ENCODE measurements at places on chromosomes 5 and 9.

DNA sequence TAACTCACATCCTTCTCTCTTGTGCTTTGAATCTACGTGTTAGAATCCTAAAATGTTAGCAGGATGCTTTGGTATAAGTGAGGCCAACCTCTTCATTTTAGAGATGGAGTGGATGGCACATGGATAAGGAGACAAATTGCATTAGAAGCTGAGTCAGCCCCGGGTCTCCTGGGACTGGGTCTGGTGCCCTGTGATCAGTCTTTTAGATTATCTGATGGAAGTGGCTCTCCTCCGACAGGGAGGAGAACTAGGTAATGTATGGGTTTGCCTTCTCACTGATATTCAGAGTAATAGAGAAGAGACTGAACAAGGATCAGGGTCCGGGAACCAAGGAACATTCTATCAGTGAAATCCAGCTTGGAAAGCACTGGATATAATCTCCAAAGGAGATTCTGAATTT, 74.9 kb upstream of the TNFSF8 start:
- DNase-seq = no peak

GRCh38 chr9:124347968-124348358, 67.3 kb downstream of the PSMB7 start:
- no peak for DNase-seq

GRCh38 chr9:130462685-130463540, 18.2 kb downstream of the ASS1 start:
- DNase-seq = no peak

DNA sequence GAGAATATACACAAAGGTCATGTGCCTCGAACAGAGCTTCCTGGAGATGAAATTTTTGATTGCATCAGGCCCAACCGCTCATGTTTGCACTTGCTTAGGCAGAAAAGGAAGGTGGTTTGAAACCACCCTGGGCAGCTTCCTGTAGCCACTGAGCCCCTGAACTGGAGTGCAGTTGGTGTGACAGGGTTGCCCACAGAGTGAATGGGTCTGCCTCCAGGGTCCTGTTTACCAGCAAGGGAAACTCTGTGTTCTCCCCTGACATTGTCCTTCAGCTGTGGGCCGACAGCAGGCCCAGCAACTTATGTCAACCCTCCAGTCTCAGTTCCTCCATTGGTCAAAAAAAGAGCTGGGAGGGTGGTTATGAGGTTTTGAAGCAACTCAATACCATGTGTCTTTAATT, 289.6 kb downstream of the KIF4B start:
- DNase-seq = peak; percentile 64

DNA sequence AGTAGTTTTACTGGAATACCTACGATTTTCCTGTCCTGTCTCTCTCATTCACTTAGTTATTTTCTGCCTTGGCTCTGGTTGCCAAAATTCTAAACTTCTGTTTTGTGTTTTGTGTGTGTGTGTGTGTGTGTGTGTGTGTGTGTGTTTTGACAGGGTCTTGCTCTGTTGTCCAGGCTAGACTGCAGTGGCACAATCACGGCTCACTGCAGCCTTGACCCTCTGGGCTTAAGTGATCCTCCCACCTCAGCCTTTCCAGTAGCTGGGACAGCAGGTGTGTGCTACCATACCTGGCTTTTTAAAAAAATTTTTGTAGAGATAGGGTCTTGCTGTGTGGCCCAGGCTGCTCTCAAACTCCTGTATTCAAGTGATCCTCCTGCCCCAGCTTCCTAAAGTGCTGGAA, 17.2 kb downstream of the UBE2D2 start:
- no peak for DNase-seq

DNA sequence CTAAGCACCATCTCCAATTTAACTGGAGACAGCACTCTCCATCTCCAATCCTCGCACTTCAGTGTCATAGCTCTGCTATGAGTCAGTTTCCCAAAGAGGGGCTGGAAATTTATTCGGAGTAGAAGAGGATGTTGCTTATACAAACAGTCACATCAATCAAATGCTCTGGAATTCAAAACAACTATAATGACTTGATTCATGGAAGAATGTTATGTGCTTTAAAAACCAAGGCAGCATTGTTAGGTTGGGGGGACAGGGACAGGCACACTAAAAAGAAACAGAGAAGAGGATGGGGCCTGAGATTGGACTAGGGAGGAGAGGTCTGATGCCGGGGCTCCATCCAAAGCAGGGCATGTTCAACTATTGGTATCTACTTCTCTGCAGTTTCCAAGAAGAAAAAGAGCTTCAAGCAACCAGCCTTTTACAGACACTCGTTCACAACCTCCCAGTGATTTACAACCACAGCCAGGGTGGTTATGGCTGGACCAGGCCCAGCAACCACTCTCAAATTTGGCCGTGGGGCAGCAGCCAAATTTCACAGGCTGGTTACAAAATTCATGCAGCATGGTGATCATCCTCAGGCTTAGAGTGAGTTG, 117.5 kb upstream of the ZNF366 start:
- no peak for DNase-seq

- no peak for DNase-seq
Observed at GRCh38 chr5:36939969-36940858, 63.6 kb downstream of the NIPBL start.

DNA sequence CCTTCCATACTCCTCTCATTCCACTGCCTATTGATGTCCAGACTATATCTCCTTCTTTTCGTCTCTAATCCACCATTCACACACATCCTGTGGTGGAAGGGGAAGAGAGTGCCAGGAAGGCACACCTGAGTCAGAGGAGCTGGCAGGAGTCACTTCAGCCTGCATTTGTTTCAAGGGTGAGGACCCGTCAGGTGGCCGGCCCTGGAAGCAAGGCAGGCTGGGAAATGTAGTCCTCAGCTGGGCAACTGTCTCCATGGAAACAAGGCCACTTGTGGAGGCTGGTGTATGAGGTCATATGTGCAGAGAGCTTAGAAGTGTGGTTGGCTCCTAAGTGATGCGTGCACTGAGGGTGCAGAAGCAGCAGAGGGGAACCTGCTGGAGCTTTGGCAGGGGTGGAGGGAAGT, 278.4 kb downstream of the NSG2 start:
- DNase-seq = no peak

- no peak for DNase-seq
Observed at GRCh38 chr5:2891781-2892180, 140.3 kb upstream of the IRX2 start.

DNA sequence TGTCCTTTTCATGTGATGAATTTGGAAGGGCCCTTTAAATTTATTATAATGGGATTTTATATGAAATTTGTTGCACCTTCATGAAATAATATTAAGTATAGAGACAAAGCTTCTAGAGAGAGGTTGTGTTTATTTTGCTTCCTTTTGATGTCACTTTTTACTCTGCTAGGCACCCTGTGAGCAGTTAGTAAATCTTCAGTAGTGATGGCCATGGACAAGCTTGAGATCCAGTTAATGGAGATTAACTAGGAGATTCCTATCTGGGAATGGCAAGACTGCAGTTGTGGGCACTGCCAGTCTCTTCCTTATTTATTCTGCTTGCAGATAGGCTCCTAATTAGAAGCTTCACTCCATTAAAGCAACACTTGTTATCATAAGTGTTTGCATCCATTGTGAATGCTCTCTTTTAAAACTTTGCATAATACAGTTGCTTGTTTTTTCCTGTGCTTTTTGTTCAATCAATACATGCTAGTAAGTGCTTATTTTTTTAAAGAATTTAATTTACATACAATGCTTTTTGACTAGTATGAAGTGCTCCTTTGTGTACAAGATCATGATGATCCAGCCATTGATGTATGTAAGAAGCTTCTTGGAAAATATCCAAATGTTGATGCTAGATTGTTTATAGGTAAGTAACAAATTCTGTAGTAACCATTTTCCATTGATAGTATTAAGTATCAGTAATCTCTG, 25.9 kb downstream of the UGCG start:
- DNase-seq = no peak

DNA sequence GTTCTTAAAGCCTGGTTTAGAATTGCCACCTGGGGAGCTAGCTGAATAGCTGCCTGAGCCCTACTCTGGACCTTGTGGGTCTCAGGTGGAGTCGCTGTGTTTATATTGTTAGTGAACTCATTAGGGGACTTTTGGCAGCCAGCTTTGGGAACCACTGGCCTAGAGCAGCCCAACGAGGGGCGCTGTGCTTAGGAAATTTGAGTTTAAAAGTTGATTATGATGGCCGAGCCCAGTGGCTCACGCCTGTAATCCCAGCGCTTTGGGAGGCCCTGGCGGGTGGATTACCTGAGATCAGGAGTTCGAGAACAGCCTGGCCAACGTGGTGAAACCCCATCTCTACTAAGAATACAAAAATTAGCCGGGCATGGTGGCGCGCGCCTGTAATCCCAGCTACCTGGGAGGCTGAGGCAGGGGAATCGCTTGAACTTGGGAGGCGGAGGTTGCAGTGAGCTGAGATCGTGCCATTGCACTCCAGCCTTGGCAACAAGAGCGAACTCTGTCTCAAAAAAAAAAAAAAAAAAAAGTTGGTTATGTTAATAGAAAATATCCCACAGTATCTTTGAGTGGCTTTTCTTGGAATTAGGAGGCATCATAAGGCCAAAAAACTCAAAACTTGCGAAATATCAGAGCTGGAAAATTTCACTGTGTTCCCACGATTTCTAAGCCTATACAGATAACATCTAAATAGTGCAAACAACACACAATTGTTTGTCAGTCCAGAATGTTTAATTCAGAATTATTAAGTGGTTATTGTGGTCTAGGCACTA, 809 bp downstream of the MCCC2 start:
- DNase-seq = no peak

- no peak for DNase-seq
Observed at GRCh38 chr5:134041570-134042411, 37.0 kb upstream of the VDAC1 start.

- DNase-seq = no peak
Observed at GRCh38 chr5:168409591-168410458, 76.4 kb upstream of the RARS1 start.

DNA sequence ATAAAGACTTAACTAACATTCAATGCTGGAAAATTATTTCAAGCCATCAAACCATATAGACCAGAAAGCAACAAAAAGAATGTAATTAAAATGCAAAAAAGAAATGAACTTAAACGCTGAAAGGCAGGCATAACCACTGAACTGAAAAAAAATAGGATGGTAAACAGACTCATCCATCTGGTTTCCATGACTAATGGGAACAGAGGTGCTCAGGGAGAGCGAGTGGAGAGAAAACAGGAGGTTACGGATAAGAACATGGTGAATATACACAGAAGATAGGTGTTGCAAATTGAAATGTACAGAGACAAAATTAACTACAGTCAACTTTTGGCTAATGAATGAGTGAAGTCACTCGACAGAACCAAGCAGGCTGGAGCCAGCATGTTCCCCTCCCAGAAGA, 43.5 kb upstream of the RNF38 start:
- DNase-seq = no peak

- DNase-seq = no peak
Observed at GRCh38 chr5:142491270-142491669, 166.4 kb upstream of the SPRY4 start.

Data from HL-60 (cell line).